Fibroblast of skin of right quadriceps (primary cell): ENCODE measurements at places on chromosomes 4 and X.

GRCh38 chrX:15946783-15947580, 92.4 kb upstream of the AP1S2 start:
- DNase-seq, result peak; percentile 89

- no peak for DNase-seq
Observed at GRCh38 chr4:39228377-39228776, 46.0 kb downstream of the WDR19 start.

GRCh38 chrX:16870862-16871815, 977 bp upstream of the RBBP7 start:
- no peak for DNase-seq

DNA sequence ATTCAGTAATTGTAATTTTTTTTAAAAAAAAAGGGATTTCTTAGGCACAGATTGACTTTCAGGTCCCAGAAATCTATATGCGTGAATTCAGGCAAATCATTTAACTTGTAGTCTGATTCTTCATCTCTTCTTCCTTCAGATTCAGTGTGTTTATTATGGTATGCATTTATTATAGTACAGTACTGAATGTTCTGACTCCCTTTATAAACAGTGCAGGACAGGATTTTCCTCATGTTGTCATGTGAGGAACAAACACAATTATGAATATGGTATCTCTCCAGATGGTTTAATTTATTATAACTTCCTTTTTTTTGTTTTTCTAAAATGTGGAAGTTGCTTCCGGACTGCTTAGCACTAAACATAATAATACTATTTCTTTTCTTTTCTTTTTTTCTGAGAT, 54.2 kb downstream of the RPS3A start:
- no peak for DNase-seq

- no peak for DNase-seq
Observed at GRCh38 chr4:3472411-3473141, 9.5 kb downstream of the DOK7 start.
